ENCODE measurements at places on chromosomes 13 and 19. TPM values are rescaled to one million over a fixed set of nuclear protein-coding genes. Genes with fewer than 3 reads are reported as not detected.

- H3K27ac ChIP-seq: no peak overlapping the region
- H3K4me1 ChIP-seq: no peaks in the 10 kb centered on the region
- no peak overlapping the region for H3K4me3 ChIP-seq
Measured at GRCh38 chr19:48370955-48371354, 6.8 kb downstream of the SYNGR4 start.

DNA sequence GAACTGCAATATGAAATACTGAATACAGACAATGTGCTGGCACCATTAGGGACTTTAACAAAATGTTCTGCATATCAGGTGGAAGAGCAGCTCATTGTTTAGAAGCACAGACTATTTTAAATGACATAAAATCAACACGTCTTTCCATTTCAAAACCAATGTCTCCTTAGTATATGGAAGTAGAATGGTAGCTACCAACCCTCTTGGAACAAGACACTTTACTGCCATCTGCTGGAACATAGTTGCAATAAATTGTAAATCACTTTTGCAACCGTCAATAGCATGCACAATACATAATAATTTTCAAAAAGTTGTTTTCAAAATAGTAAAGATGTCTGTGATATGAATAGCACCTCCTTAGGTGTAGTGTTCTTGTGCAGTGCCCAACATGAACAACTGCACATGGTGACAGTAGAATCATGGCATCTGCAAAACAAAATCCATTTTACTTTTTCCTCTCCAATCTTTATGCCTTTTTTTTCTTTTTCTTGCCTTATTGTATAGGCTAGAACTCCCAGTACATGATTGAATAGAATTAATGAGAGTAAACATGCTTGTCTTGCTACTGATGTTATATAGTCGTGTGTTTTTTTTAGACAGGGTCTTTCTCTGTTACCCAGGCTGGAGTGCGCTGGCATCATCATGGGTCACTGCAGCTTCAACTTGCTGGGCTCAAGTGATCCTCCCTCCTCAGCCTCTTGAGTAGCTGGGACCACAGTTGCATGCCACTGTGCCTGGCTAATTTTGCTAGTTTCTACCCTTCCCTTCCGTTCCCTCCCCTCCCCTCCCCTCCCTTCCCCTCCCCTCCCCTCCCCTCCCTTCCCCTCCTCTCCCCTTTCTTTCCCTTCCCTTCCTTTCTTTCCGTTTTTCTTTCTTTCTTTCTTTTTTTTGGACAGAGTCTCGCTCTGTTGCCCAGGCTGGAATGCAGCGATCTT, 7.8 kb upstream of the LYPD5 start:
- DNase-seq: peak; percentile 58
- no peak overlapping the region for H3K27ac ChIP-seq
- no peak overlapping the region for H3K4me3 ChIP-seq
- H3K36me3 ChIP-seq: no peaks in the 10 kb centered on the region
- H3K4me1 ChIP-seq: no peaks in the 10 kb centered on the region
- H3K27me3 ChIP-seq: no peaks in the 10 kb centered on the region

SMIM44 gene
- polyA plus RNA-seq: not detected

ADPRHL1 gene
- 0.52 TPM for polyA plus RNA-seq

All from endothelial cell of umbilical vein (primary cell).